ENCODE measurements at places on chromosomes 3 and 15.
A peak's percentile ranks its signal among the peaks of the same experiment; 100 is the strongest.

GRCh38 chr3:133547432-133548041, 25.9 kb upstream of the CDV3 start:
- DNase-seq, result no peak

GRCh38 chr3:79947957-79948356, 180.2 kb upstream of the ROBO1 start:
- no peak for DNase-seq

DNA sequence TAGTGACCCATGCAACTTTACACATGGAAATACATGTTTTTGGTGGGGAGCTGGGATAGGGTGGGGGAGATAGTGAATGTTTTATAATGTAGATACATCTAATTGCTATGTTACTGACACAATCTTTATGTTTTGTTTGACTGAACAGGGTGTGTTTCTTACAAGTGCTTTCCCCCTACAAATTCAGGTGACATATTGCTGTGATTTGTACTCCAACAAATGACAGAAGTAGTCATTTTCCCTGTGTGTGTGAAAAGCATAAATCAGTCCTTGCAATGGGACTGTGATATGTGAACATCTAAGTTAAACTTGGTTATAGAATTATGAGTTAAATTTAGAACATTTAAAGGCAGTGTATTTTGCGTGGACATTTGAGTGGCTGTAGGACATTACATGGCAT, 27.3 kb downstream of the OTOL1 start:
- DNase-seq, result no peak

DNA sequence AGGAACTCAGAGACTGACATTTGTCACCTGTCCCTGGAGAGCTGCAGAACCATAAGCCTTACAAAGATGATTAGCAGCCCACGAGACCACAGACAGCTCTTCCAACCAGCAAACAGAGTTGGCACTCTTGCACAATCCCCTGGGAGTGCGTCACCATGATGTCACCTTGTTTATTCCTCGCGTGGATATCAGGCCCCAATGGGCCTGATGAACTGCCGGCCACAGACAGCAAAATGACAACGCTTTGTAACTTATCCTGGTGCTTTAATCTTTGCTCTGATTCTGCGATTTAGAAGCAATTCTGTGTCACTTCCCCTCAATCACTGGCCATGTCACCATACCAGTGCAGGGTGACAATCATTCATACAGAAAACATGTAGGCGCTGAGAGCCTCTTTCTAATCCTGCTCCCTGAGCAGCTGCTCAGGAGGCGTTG, 89.2 kb downstream of the TAMM41 start:
- no peak for DNase-seq

DNA sequence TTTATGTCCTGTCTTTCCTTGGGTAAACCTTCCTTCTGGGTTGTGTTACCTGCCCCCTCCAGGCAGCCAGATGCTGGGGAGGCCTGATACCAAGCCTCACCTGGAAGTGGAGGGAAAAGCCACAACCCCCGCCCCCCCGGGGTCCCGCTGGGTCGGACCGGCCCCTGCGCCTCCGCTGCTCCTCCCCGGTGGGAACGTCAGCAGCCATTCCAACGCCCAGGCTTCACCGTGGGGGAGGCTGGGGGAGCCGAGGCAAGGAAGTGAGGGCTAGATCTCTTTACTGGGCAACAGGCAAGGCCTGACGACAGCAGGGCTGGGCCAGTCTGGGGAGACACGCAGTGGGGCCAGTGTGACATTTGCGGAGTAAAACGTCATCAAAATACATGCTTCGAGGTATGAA, 53.0 kb upstream of the SNRPA1 start:
- no peak for DNase-seq

GRCh38 chr3:83890039-83890762, 1068.6 kb upstream of the CADM2 start:
- no peak for DNase-seq

DNA sequence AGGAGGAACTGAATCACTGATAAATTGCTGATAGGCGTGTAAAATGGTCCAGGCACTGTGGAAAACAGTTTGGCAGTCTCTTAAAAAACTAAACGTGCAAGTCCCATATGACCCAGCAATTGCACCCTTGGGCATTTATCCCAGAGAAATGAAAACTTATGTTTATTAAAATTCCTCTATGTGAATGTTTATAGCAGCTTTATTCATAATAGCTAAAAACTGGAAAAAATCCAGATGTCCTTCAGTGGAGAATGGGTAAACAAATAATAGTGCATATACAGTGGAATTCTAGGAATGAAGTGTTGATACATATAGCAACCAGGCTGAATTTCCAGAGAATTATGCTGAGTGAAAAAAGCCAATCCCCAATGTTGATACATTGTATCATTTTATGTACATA, 482.2 kb upstream of the PDZRN3 start:
- no peak for DNase-seq

DNA sequence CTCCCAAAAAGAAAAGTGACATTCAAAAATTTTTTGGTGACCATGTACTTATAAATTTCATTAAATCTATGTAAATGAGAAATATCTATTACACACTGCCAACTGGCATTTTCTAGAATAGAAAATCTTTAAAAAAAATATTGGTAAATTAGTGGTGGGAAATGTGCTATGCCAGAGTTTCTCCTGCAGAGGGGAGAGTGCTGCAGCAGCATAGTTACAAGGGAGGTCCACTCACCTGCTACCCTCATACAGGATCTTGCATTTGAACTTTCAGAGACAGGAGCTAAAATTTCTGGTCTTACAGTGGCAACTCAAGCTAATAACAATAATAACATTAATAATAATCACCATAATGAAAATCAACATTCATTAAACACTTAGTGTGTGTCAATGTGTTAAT, 459.6 kb downstream of the NSUN3 start:
- DNase-seq, result no peak

DNA sequence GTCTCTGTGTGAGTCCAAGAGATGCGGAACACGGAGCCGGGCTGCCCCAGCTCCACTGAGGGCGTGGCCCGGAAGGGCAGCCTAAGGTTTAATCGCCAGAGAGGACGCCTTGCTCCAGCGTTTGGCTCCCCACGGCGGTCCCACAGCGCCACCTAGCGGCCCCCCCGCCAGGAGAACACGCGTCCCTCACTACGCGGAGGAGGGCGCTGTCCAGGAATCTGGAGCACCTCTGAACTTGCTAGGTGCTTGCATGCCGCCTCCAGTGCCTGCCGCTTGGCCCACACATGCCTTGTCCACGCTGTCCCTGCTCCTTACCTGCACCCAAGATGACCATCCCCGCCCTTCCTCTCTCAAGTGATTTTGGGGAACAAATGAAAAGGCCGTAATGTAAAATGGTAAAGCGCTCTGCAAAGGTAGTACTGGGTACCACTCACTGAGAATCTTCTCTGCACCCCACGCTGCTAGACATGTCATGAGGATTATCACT, 14.4 kb upstream of the MRPS22 start:
- DNase-seq, result peak; percentile 83

DNA sequence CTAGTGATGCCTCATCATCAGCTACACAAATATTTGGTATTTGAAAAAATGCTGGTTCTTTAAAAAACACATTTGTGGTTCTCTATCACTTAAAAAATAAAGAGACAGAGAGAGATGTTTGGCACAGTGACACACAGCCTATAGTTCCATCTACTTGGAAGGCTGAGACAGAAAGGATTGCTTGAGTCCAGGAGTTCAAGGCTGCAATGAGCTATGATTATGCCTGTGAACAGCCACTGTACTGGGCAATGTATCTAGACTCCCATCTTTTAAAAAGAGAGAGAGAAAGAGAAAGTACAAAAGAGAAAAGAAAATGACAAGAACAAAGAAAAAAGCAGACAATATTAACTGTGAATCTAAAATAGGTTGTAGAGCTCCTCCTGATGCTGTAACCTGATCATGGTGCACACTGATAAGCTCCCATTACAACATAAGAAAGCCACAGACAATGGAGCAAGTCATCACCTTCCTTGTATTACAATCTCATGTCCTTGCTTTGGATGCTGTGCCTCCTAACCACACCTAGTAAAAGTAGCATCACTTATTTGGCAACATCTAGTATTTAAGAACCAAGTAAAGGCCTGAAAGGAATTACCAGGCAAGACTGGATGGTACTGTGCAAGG, 31.7 kb upstream of the MAP4 start:
- no peak for DNase-seq

GRCh38 chr3:114451561-114452018, 157.8 kb downstream of the TIGIT start:
- no peak for DNase-seq

DNA sequence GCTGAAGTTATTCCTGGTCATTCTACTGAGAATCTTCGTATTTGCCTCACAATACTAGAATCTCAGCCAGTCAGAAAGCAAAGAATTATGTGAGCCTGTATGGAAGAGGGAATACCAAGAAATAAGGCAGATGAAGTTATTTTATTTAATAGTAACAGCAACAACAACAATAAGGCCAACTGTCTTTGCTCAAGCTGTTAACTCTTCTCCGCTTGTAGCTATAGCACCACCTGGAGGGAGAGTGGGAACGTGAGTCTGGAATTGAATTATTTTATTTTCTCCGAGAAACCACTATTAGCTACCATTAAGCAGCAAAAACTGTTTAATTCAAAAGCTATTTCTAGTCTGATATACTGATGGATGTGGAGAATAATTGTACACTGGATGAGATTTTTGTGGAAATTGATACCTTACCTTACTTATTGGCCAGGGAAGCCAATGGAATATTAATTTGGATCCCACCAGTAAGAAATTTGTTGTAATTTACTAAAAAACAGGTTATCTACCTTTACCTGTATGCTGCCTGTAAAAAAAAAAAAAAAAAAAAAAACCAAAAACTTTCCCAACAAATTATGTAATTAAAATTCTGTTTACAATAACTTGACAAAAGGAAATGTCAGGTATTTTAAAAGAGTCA, 50.1 kb downstream of the CALML4 start:
- DNase-seq, result no peak

DNA sequence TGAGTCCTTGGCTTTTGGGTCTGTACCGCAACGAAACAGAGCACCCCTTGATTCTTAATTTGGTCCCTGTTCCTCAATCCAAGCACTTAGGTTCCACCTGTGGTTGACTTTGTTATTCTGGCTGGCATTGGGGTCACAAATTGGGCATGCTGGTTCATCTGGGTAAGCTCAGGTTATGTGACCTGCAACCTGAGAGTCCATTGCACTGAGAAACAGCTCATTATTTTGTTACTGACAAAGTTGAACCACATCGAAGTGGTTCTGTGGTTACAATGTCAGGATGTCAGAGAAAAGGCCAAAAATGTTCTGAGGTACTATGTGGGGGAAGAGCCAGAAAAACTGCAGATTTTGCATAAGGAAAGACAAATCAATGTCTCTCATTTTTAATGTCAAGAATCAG, 74.2 kb downstream of the ZNF621 start:
- no peak for DNase-seq

- DNase-seq, result no peak
Observed at GRCh38 chr3:139559541-139559940, 20.0 kb upstream of the RBP1 start.

DNA sequence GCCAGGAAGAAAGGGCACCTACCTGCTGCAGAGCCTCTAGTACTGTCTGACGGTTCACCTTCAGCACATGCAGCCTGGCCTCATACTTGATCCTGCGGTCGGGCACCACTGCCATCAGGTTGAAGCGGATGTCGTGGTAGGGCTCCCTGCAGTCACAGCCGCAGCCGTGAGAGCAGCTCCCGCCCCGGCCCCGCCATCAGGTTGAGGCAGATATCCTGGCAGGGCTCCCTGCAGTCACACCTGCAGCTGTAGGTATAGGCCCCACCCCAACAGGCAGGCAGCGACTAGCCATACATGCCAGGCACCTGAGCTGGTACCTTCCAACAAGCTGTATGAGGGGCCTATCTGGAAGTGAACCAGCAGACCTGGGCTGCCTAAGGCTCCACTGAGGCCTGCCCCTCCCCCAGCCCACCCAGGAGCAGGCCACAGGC, 38.7 kb downstream of the SEMA3G start:
- no peak for DNase-seq

- no peak for DNase-seq
Observed at GRCh38 chr3:141328286-141329166, 39.8 kb upstream of the ZBTB38 start.

DNA sequence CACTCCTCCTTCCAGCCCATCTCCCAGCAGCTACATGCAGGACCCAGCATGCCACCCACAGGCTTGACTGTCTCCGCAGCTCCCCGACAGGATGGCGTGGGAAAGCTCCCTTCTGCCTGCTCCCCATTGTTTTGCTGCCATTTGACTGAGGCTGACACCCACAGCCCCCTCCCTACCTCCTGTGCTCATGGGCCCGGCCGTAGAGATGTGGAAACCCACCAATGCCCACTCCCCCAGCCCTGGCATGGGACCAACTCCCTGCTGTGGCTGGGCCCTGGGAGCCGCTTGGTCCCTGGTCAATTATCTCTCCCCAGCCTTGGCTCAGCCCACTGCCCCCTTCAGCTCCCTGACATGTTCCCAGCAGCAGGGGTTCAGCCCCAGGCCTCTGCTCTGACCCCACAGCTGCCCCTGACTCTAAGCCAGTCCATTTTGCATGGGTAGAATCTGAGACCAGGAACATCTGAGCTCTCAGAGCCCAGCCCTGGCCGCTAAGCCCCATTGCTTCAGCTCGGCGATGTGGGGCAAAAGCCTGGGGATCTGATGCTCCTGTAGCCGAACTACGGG, 8.2 kb downstream of the C3orf22 start:
- no peak for DNase-seq

DNA sequence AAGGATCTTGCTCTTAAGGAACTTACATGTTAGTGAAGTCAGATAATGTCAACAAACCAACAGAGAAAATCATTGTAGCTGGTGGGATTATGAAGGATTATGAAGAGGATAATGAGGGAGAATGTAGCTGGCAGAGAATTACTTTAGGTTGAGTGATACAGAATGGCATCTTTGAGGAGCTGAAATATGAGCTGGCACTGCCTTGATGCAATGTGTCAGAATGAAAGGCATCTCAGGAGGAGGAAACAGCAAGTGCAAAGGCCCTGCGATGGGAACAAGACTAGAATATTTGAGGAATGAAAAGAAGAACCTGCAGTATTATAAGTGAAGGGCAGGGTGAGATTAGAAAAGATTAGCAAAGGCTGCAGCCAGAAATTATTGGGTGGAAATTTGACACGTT, 237.2 kb upstream of the ADAMTS9 start:
- no peak for DNase-seq

- no peak for DNase-seq
Observed at GRCh38 chr15:101411581-101411980, 77.9 kb downstream of the PCSK6 start.

GRCh38 chr3:34283751-34284150, 485.3 kb downstream of the PDCD6IP start:
- DNase-seq, result no peak

GRCh38 chr3:107493134-107493533, 29.6 kb upstream of the BBX start:
- DNase-seq, result no peak

GRCh38 chr3:187919544-187919943, 174.3 kb upstream of the BCL6 start:
- DNase-seq, result no peak

DNA sequence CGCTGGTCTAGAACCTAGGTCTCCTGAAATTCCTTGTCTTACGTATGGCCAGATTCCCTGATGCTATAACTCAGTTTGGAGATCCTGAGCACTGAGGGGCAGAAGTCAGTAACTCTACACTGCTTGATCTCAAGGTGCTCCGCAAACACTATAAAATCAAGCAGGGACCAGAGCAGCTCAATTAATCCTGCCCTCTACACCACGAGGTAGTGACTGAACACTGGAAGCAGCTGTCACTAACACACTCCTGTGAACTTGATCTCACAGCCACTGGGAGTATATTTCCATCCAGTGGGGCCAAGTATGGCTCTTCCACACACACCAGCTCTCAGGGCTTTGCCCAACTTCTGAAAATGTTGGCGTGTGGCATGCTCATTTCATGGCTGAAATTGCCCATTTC, 51.0 kb downstream of the EDEM1 start:
- DNase-seq, result no peak

GRCh38 chr3:45191924-45192417, 34.1 kb downstream of the TMEM158 start:
- no peak for DNase-seq
